ENCODE measurements at places on chromosomes 12 and 14.

DNA sequence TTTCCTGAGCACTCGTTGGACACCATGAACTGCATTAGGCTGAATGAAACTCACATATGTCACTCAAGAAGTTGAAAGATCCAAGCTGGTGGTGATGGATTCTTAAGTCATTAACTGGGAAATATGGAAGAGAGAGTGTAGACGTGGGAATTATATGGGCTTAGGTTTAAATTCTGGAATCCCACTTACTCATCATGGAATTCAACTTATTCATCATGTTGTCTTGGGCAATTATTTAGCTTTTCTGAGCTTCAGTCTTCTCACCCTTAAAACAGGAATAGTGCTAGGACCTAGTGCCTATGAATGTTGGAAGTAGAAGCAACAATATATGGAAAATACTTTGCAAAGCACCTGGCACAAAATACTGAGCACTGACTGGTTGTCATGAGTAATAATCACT is 292.4 kb upstream of the TBX3 start:
- DNase-seq = no peak

DNA sequence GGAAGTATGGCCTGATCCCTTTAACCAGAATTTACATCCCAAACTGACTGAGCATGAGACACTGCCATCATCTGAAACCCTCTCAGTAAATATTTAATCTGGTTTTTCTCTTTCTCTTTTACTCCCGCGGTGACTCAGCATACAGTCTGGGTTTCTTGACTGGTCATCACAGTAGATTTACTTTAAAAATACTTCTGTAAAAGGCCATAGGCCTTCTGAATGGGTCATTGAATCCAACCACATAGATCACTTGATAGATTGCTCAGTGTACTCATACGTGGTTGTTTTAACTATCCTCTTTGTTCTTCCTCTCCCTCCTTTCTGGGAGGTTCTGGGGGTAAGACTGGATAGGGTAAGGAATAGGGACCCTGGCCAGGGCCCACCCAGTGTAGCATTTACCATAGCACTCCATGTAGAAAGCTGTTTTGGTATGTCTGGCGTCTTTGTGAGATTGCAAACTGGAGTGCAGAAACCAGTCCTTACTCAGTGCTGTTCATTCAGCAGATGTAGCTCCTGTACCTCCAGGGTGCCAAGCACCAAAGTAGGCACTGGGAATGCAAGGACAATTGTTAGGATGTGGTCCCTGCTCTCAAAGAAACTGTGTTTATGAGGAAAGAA is 165.7 kb downstream of the SRGAP1 start:
- DNase-seq = no peak

DNA sequence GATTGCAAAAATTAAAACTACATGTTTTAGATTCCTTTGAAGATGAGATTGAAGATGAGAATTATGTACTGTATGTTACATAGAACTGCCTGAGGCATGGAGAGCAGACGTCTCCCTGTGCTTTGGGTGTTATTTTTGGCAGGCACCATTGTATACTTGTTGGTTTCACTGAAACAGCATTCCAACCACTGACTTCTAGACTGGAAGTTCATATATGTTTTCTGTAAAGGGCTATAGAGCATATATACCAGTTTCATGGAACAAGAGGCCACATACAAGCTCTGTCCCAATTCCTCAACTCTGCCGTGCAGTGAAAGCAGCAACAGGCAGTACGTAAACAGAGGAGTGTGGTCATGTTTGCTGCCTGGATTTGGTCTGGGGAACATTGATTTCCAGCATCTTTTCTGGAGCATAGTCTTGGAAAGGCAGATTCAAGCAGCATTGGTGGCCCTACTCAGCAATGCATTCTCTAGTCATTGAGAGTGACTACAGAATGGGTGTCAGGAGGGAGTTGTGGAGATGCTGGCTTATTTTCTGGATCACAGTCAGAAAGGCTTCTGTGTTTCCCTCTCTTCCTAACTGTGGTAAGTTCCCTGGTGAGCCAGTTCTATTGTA is 57.6 kb upstream of the CNTN1 start:
- no peak for DNase-seq

- DNase-seq = no peak
Measured at GRCh38 chr14:32693114-32693513, 245.6 kb upstream of the NPAS3 start.

GRCh38 chr12:124586756-124587155 is 19.3 kb upstream of the NCOR2 start:
- DNase-seq = no peak

GRCh38 chr12:129826273-129826672 is 77.6 kb downstream of the TMEM132D start:
- no peak for DNase-seq

DNA sequence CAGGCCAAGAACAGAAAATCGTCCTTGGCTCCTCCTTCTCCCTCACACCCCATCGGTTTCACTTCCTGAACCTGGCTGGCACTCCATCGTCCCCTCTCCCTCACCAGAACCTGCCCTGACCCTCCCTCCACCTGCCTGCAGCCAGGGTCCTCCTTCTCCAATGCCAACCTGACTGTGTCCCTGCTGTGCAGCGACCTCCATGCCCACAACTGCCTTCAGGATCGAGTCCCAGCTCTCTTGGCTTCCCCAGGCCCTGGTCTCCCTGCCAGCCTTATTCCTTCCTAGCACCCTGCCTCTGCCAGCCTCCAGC is 19.8 kb downstream of the HVCN1 start:
- no peak for DNase-seq

DNA sequence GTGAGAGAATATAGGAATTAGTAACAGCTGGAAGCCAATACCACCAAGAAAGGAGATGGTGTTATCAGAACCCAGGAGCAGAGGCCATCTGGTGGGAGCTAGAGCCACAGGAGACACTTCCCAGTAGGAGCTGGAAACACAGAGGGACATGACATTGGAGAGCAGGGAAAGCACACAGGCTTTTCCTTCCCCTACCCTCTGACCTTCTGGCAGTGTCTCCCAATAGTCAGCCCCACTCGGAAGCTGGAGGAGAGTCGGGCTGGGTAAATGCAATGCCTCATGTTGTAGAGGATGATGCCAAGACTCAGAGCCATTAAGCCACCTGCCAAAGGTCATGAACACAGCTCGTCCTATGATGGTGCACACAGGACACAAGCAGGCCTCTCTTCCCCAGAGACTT is 538.5 kb downstream of the BCL11B start:
- DNase-seq = no peak

GRCh38 chr12:28569698-28570411 is 379.6 kb downstream of the CCDC91 start:
- DNase-seq = no peak

DNA sequence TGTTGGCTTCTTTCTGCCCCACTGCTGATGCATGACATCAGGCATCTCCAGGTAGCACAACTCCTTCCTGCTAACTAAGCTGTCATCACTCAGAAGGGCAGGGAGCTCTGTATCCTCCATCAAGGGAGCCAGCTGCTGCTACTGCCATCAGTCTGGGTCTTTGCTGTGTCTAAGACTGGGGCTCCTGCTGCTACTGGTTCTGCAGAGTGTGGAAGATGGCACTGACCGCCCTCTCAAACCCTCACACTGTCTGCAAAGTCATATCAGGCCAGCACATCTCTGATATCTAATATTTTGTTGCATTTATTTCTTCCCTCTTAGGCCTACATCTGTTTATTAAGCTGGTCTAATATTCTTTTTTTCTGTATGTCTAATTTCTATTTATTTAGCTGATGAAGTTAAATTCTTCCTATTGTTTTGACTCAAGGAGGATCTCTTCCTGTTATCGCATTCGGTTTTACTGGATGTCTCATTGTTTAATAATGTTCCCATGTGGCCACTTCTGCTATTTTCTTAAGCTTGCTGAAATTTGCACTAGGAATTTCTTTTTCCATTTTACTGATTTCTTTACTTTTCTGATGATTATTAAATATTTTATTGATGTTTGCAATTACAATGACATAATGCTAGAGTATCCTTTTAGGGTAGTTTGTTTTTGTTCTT is 7.6 kb upstream of the E2F7 start:
- no peak for DNase-seq

- DNase-seq = no peak
Measured at GRCh38 chr12:93622485-93622884, 50.0 kb downstream of the SOCS2 start.

DNA sequence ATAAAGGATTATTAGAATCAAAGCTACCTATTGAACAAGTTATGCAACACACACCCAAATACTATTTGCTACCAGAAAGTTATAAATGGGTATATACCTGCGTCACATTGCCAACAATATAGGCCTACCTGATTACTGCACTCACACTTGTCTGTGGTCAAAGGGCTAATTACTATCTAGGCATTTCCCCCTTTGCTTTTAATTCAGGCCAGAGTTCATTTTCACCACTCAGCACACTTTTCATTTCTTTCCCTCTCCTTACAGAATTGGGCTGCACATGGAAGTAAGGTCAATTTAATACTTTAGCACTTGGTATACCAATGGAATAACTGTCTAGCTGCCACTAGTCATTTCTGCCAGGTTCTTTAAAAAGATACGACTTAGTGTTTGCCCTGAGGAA is 1.7 kb downstream of the SOS2 start:
- DNase-seq = no peak

GRCh38 chr14:26974965-26975364 is 377.1 kb upstream of the NOVA1 start:
- DNase-seq = no peak

Data from NCI-H446 treated with DMSO at 0.1 percent for 48 hours (cell line).